ENCODE measurements at places on chromosomes 16 and 17.

- no peak for DNase-seq
These were observed 34.8 kb downstream of the UBN1 start for GRCh38 chr16:4882000-4882632.

DNA sequence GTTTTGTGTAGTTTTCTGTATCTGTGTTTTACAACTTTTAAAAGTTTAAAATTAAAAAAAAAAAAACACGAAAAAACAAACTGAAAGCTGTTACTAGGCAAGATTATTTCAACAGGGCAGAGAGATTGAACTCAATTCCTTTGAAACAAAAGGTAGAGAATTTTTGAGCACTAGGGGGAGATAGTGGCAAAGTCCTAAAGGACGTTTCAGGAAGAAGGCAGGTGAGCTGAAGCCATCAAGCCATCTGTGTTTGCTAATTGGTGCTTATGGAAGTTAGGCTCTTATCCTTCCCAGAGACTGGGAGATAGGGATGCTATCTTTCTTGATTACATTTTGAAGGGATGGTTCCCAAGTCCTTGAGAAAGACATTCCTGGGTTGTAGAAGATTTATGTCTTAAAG lies 70.6 kb upstream of the CLEC3A start:
- no peak for DNase-seq

- DNase-seq = no peak
These were observed 10.2 kb downstream of the GABARAPL2 start for GRCh38 chr16:75576384-75576811.

- DNase-seq = peak; percentile 56
These were observed 250.8 kb upstream of the RPL38 start for GRCh38 chr17:73952480-73953205.

DNA sequence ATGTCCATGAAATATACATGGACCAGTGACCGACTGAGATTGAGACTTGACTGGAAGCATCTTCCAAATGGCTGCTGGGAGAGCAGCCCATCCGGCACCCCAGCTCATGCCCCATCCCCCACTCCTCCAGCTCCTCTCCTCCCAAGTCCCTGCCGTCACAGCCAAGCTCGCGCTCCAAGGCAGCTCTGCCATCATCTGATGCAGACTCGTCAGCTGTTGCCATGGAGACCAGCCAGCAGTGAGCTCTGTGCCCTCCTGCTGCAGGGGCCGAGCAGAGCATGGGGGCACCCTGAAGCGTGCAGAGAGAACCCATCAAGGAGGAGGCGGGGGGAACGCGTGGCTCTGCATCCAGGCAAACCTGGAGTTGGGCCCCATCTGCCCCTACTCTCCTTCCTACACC lies 74.5 kb upstream of the TNRC6C start:
- peak; percentile 48 for DNase-seq

- peak; percentile 79 for DNase-seq
These were observed 485 bp downstream of the DYNLL2 start for GRCh38 chr17:58083491-58084316.

DNA sequence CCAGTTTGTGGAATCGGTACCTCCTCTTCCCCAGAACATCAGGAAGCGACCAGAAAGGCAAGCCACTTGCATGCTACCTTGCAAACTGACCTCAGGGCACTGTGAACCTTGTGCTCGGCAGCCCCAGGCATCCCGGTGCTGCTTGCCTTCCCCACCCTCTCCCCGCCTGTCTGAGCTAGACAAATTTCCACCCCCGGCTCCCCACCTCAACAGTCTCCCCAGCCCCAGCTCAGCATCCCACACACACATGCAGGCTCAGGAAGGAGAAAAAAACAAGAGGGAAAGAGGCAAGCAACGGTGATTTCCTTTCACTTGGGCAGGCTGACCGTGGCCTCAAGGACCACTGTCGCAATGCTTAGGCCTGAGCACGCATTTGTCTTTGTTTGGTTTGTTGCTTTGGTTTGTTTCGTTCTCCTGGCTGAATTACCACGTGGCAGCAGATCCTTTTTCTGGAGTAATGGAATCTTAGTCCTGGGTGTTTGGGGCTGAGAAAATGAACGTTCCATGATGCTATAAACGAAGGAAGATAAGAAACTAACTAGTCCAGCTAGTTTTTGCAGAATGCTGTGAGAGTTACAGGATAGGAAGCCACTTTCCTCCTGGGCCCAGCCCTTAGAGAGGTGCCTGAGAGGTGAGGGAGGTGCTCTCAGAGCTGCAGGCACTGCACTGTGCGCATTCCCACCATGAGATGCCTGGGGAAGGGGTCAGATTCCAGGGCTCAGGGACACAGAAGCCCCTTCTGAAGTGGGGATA lies 27.9 kb downstream of the SDK2 start:
- DNase-seq = no peak

GRCh38 chr17:80779961-80780380 lies 211.7 kb upstream of the CHMP6 start:
- no peak for DNase-seq

DNA sequence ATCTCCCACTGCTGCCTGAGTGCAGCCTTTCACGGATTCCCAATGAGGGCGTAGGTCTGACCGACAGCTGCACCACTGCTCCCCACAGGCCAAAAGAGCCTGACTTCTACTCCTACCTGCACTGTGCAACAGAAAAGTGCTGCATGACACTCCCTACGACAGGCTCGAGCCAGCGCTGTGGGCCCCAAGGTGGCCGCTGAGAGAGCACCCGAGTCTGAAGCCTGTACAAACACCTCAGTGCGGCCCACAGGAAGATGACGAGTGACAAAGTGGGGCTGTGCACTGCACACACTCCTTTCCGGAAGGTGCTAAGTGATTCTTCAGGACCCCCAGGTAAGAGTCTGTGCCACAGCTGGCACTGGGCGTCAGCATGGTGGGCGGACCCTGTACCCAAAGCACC lies 41.2 kb downstream of the FANCA start:
- no peak for DNase-seq

DNA sequence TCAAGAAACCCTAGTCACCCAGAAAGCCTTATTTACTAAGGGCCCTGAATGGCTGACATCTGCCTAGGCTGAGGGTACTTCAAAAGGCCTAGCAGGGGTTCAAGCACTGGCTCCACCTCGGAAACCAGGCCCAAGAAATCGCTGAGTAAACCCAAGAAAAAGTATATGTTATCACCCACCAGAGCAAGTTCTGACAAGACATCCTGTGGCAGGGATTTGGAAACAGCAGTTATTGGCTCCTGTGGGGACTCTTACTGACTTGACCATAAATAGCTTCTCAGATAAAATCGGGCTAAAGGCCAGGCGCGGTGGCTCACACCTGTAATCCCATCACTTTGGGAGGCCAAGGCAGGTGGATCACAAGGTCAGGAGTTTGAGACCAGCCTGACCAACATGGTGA lies 12.2 kb downstream of the ATP6V0D1 start:
- DNase-seq = no peak

DNA sequence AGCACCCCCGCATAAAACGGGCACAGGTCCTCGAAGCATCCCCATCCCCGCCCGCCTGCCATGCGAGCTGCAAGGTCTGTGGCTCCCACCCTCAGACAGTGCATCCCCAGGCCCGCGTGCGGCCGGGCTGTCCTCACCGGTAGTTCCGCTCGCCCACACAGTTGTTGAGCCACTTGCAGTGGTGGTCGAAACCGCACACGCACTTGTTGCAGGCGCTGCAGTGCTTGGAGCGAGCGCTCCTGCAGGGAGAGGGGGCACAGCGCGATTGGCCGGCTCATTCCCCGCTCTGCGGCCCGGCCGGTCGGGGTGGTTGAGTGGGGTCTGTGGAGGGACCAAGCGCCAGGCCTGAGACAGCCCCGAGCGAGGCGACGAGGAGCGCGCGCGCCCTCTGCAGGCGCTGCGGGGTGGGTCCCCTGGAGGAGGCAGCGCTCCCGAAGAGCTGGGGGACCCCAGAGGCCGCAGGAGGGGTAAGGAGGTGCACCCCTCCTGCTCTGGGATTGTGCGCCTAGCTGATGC lies 6.0 kb upstream of the TPPP3 start:
- peak; percentile 65 for DNase-seq

- no peak for DNase-seq
These were observed 8.6 kb downstream of the MAPT start for GRCh38 chr17:45902892-45903346.
